ENCODE measurements at places on chromosomes 2 and 18.

DNA sequence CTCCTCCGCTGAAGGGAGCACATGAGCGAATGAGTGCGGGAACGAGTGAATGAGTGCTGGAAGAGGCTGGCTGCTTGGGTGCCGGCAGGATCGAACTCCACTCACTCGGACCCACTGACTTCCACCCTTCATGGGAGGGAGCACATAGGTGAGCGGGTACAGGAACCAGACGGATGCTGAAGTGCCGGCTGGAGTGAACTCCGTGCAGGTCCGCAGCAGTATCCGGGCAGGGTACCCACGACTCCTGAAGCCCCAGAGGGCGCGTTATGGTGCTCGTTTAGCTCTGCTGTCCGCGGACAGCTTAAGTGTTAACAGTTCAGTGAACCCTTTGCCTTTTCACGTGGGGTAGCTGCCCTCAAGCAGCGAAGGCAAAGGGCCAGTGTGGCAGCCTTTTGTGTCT, 23.2 kb downstream of the RPRM start:
- no peak for DNase-seq

- no peak for DNase-seq
Observed at GRCh38 chr2:160356485-160356884, 137.1 kb downstream of the RBMS1 start.

- DNase-seq, result no peak
Observed at GRCh38 chr18:36514778-36515177, 217.3 kb downstream of the FHOD3 start.

DNA sequence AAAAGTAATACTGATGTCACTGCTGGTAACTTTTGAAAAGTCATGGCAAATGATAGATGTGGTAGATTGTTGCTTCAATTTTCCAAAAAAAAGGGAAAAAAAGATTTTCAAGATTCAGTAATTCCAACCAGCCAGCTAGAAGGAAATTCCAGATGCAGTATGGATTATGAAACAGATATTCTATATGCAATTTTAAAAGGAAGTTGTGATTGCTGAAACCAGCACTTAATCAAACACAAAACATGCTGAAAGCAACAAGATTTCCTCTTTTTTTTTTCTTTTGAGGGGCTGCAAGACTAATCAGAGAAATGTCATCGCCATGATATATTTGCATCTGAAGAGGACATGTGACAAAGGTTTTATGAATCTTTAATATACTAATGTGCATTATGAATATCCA, 5.1 kb upstream of the HNMT start:
- no peak for DNase-seq

GRCh38 chr18:13465124-13465446, 246.5 kb downstream of the LDLRAD4 start:
- DNase-seq, result no peak

- no peak for DNase-seq
Observed at GRCh38 chr2:134540990-134541389, 177.8 kb downstream of the TMEM163 start.

- no peak for DNase-seq
Observed at GRCh38 chr2:197704434-197705120, 592 bp upstream of the MARS2 start.

DNA sequence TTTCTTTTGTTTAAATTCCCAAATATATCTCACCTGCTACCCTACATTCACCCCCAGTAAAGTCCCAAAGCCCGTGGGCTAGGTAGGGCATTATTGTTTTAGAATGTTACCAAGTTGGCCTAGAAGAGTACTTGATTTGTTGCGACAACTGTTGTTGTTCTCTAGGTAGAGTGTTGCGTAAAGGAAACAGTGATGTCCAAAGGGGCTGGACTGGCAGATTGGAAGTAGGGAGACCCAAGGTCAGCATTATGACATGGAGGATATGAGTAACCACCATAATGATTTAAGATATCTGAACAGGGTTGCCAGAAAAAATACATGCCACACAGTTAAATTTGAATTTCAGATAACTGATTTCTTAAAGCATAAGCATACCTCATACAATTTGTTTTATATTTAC, 39.2 kb downstream of the SCN1A start:
- DNase-seq, result no peak

- DNase-seq, result no peak
Observed at GRCh38 chr2:181770150-181770549, 89.8 kb upstream of the NEUROD1 start.

DNA sequence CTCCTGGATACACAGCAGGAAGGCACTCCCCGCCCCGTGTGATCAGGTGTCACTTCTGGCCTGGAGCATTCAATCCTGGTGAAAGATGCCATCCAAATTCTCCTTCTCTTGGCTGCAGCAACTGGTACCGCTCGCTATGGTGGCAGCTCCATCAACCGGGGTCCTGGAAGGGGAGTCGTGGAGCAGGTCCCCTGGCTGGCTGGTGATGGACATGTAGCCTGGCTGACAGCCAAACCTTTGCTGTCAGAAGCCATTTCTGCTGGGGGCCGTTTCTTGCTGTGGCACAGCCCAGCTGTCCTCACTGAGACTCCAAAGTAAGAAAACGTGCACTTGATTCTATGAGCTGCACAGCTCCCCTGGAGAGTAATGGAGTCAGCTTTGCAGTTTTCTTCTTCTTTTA, 7.1 kb upstream of the CYS1 start:
- DNase-seq, result no peak

Measured in activated CD8-positive, alpha-beta memory T cell treated with anti-CD3 and anti-CD28 coated beads for 1 hour (primary cell).